Activated naive CD4-positive, alpha-beta T cell (primary cell): ENCODE measurements at places on chromosomes 7 and 10.

- DNase-seq: no peak
Measured at GRCh38 chr10:70917635-70918034, 29.3 kb upstream of the PCBD1 start.

- DNase-seq: no peak
Measured at GRCh38 chr10:81911328-81911727, 36.3 kb downstream of the NRG3 start.

DNA sequence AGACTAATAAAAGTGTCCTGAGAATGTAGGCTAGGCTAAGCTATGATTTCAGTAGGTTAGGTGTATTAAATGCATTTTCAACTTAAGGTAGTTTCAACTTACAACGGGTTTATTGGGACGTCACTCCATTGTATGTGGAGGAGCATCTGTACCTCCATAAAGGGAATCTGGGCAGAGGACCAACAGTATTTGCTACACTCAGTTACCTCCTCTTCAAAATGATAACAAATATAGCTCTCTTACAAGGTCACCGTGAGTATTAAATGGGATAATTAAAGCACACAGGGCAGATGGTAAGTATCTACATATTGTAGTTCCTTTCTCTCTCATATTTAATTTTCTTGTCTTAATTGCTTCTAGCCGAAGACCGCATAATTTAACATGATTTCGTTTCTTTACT lies 59.0 kb upstream of the FGL2 start:
- DNase-seq: no peak

DNA sequence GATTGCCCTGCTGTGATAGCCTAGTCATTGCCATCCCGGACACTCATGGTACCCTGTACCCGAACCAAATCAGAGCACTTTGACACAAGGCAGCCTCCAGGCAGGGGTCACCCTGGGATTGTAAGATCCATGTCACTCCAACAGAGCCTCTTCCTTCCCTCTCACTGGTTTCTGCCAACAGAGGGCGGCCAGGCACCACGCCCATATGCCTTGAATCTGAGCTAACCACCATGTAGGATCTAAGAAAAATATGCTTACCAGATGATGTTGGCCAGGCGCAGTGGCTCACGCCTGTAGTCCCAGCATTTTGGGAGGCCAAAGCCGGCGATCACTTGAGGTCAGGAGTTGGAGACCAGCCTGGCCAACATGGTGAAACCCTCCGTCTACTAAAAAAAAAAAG lies 389.2 kb upstream of the KLF6 start:
- no peak for DNase-seq

GRCh38 chr10:44308935-44309334 lies 76.0 kb downstream of the CXCL12 start:
- DNase-seq: no peak

DNA sequence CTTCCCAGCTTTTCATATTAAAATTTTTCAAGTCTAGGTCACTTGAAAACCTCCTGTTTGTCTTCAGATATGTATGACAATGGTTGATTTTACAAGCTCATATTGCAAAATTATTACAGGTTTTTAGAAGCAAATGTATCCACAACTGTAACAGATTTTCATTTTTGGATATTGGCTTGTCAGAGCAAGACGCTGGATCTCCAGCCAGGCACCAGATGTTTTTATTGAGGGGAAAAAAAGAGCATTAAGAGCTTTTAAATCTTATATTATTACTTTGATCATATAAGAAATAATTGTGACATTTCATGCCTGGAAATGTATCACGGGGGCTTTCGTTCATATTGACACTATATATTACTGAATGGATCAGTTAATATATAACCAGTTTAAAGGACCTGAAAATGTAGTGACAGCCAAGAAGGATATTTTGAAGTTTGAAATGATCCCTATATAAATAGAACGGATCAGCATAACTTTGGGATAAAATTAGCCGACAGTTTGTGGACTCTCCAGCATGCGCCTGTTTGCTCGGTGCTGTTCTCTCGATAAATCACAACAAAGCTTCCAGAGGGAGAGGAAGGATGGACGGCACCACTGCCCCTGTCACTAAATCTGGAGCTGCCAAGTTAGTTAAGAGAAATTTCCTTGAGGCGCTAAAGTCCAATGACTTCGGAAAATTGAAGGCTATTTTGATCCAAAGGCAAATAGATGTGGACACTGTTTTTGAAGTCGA lies at the start of gene ASB4:
TSS of gene ASB4 (plus strand) at position 553 of the 733 bp plus-strand sequence. CDS start at position 582, 29 bp downstream.
- DNase-seq: no peak

GRCh38 chr10:13054844-13055243 lies 45.1 kb upstream of the OPTN start:
- DNase-seq: no peak

DNA sequence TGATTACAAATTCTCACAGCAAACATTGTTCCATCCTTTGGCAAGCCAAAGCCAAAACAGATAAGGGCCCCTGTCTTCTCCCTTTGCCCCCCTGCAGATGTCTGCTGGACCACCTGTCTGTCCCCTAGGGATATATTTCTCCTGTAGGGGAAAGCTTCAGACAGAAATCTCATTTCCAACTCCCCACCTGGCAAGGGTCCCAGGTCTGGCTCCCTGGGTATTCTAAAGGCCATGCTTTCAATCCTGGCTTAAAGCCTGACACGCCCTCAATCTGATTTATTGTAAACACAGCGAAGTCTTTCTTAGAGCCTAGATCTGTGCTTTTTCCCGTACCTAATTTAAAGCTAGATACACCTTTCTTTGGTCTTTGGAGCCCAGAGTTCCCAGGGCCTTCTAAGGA lies 66.1 kb downstream of the KCNMA1 start:
- no peak for DNase-seq

DNA sequence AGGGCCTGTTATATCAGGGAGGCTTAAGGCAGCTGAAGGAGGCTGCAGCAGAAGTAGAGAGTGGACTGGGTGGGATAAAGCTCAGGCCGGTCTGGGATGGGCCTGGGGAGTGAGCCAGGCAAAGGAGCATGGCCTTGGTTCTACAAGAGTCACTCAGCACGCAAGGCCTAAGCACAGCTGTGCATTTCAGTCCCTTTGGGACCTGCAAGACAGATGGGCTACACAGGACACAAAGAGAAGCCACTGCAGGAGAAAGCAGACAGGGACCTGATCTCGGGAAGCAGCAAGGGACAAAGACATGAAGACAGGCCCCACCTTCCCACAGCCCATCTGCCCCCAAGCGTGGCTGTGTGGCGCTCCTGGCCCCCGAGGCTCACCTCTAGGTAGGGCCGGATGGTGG lies 29.4 kb downstream of the RRP12 start:
- no peak for DNase-seq

- no peak for DNase-seq
Measured at GRCh38 chr10:79335470-79336235, 11.6 kb upstream of the PPIF start.

DNA sequence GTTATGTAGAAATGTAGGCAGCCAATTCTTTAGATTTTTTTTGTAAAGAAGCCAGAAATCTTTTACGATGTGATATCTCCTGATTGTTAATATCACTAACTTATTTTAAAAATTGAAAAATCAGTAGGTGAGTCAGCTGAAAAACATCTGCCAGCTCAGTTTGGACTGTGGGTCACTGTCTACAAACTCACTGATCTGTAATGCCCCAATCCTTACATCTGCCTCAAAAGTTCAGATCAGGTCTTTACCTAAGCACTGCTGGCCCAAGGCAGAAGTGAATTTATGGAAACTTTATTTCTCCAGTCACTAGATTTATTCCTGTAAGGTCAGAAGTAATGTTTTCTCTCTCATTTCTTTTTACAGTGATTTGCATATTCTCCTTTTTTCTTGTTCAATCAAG lies 31.0 kb upstream of the FAM13C start:
- no peak for DNase-seq

DNA sequence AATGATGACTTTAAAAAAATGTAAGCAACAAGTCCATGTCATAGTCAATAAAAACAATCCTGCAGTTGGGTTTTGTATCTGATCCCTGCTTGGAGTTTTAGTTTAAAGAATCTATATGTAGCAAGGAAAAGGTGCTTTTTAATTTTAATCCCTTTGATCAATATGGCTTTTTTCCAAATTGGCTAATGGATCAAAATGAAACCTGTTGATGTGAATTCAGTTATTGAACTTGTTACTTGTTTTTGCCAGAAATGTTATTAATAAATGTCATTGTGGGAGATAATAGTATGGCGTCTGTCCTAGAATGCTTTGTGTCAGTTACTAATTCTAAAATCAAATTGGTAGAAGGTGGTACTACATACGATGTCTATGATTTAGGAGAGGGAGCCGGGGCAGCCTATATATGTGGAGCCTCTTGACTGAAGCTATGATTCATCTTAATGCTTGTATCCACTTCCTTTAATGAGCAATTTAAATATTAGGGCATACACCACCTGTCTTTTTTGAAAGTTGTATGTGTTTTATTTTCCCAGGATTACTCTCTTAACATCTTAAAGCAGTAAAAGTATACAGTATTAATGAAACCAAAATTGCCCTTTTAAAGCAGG lies 10.3 kb upstream of the PBLD start:
- no peak for DNase-seq

DNA sequence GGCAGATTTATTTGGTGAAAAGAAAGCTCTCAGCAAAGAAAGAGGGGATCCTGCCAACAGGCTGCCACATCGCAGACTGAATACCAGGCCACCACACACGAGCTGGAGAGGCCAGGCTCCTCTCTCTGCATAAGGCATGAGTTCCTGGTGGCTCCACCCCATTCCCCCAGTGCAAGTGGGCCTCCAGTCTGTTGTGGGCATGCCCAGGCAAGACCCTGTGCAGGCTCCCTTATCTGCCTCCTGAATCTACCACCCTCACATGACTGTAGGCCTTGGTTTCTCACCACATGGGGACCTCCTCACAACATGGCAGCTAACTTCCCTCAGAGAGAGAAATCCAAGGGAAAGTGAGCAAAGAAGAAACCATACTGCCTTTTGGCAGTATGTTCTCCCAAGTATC lies 26.7 kb upstream of the CUL1 start:
- no peak for DNase-seq

- no peak for DNase-seq
Measured at GRCh38 chr7:148809856-148810255, 74.2 kb downstream of the EZH2 start.

DNA sequence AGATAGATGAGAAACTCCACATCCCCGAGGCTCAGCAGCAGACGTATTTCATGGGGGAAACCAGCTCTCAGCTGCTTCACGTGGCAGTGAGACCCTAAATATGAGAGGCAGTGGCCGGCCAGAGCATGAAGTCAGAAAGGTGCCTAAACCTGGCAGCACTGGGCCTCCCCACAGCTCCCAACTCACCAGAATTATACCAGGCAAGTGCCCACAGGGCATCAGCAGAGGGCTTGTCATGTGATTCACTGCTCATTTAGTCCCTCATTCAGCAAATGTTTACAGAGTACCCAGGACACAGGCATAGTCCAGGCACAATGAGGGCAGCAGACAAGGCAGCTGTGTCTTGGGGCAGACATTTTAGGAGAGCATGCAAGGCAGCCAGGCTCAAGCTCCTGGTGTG lies 212.6 kb downstream of the PTPRN2 start:
- no peak for DNase-seq

GRCh38 chr10:125294109-125294508 lies 133.7 kb upstream of the CTBP2 start:
- DNase-seq: no peak

DNA sequence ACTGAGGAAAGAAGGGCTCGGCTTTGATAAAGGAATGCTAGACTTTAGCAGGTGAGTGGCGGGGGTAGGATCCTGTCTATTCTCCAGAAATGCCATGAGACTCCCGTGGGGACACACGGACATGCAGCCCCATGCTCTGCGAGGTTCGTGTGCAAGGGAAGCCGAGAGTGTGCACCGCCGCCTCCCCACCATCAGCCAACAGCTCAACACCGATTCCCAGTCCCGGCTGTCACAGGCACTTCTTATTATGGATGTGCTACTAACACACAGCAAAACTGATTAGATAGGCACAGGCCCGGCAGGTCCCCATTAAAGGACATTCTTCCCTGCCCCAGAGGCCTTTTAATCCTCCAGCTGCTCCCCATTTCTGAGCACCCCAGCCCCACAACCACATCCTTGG lies 154.4 kb downstream of the PRKAG2 start:
- DNase-seq: no peak

GRCh38 chr7:129388333-129389098 lies 45.7 kb upstream of the STRIP2 start:
- no peak for DNase-seq

GRCh38 chr7:10571759-10572158 lies 401.9 kb upstream of the PHF14 start:
- no peak for DNase-seq

GRCh38 chr10:26454891-26455290 lies 16.8 kb downstream of the APBB1IP start:
- no peak for DNase-seq

GRCh38 chr10:93199191-93199751 lies 125.6 kb downstream of the CYP26A1 start:
- DNase-seq: no peak

DNA sequence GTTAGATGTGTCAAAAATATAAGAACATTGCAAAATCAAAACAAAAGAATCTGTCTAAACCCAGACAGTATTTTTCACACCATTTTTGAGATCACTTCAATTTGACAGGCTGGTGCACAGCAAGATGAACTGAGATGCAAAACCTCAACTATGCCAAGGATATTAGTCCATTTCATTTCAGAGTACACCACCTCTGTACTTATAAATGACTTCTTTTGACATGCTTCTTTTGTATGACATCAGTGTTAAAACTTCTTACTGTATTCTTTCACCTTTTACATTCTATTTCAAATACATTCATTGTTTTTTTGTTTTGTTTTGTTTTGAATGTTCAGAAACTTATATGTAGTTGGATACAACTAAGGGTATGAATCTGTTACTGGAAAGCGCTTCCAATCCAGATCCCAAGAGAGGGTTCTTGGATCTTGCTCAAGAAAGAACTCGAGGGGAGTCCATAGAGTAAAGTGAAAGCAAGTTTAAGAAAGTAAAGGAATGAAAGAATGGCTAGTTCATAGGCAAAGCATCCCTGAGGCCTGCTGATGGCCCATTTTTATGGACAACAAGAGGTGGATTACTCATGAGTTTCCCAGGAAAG lies 23.5 kb upstream of the GPR141 start:
- no peak for DNase-seq

DNA sequence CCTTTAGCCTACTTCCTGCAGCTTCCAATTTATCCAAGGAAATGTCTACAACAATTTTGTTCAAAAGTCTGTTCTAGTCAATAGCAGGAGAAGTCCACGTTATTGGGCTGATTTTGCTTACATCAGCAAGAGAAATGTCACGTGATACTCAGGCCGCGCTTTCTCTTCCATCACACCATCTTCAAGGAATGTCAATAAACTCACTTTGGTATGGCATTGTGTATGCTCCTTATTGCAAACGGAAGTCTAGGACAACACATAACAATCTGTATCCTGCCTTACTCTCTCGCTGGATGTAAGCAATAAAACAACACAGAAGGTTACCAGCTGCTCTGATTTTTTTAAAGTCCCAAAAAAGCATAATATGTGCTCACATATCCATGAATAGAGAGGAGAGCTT lies 17.1 kb upstream of the STK17A start:
- no peak for DNase-seq

GRCh38 chr10:73734796-73735305 lies 9.3 kb upstream of the SEC24C start:
- DNase-seq: no peak

DNA sequence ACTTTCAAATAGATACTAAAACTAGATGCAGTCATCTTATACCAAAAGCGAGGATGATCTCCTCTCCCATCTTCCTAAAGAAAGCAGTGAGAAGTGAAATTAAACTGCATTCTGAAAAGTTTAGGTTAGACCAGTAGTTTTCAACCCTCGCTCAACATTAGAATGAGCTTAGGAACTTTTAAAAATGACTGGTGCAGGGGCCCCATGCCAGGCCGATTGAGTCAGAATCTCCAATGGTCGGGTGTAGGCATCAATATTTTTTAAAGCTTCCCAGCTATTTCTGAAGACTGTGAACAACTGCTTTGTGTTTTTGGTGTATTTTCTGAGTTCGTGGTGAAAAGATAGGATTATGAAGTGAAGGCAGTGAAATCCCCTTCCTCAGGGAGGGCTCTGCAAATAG lies 146.0 kb downstream of the VTI1A start:
- no peak for DNase-seq
